ENCODE measurements at places on chromosomes 16 and 17.

DNA sequence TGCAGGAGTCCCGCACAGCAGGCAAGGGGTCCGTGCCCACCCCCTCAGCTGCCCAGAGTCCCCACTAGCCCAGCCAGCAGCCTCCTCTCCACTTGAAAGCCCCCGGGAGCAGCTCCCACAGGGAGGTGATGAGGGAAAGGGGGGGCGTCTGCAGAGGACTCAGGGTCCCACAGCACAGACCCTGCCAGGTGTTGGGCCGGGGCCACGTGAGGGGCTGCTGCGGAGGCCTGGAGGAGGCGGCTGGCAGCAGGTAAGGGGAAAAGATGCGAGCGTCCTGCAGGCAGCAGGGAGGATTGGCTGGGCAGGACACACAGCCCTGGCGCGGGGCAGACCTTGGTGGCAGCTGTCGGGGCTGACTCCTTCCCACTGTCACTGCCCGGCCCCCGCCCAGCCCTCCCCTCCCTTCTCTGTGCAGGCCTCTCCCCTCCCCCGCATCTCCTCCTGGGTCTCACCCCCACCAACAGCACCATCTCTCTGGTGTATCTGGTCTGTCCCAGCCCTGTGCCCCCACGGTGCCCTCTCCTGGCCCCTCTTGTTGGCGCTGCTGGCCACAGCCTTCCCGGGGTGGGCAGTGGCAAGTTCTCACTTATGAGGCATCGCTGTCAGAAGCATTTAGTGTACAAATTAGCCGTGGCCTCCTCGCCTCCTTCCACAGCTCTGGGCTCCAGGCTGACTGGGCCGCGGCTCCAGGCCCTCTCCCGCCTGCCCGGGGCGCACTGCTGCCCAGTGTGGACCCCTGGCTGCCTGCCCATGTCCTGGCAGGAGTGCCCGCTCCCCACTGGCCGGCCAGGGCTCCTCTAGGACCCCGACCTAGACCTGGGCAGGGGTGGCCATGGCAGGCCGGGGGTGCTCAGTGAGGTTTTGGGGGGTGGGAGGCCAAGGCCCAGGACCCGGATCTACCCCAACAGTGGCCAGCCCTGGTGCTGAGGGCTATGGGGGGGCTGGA, 4.4 kb upstream of the PRR35 start:
- DNase-seq: no peak

- DNase-seq: no peak
Observed at GRCh38 chr17:17413821-17414220, 63.0 kb upstream of the MED9 start.

DNA sequence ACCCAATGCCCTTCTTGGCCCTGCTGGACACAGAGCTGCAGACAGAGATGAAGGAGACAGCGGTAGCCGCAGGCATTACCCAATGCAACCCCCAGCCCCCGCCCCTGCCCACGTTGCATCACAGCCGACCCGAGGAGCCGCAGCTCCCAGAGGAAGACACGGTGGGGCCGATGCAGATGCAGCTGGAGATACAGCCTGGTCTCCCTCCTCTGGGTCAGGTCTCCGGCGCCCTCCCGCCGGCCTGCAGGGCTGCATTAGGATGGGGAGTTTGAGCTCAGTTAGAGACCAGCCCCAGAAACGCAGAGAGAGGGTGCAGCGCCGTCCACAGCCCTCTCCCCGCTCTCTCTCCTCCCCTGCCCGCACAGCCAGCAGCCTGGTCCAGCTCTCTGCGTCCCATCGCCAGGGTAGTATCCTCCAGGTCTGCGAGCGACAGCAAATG, 19.4 kb upstream of the UBE2I start:
- no peak for DNase-seq

DNA sequence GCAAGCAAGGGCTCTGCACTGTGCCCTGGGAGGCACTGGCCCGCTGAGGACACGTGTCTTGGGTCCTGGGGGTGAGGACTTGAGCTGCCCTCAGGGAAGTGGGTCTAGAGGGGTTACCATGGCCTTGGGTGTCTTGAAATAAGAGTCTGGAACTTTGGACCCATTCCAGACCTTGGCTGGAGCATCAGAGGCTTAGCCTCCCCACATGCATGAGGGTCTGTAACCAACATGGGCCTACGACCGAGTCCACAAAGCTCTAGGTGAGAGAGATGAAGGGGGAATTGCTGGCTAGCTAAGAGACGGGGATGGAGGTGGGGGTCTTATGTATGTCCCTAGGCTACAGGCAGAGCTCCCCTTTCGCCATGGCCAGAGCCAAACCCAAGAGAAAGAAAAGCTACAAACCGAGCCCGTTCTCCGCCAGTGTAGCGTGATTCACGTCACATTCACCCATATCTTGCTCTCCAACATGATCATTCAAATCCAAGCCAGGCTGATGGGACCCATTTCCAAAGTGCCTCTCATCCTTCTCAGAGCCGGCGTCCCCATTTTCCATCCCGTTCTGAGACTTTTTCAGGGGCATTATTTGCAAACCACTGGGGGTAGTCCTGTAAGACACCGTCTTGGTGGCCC, 120.1 kb downstream of the CDYL2 start:
- DNase-seq: no peak

- DNase-seq: no peak
Observed at GRCh38 chr16:48444574-48444973, 59.4 kb upstream of the SIAH1 start.

DNA sequence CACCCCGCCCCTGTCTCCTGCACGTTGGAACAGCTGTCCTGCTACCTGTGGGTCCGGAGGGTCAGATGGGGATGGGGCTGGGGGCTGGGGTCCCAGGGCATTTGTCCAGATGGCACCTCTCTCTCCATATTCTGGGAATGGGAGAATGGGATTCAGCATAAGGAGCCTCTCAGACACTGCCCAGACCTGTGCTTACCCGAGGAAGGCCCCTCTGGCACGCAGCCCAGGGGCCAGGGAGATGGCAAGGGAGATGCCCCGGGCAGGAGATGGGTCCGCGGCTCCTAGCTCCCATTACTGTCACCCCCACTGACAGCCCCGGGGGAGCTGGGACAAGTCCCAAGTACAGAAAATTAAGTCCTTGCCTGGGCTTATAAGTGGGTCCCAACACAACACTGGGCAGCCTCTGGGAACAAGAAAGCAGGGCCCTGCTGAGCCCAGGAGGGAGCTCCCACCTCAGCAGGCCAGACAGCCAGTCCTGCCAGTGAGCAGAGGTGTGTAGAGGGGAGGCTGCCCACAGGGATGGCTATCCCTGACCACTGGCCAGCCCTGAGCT, 1.8 kb downstream of the VASN start:
- no peak for DNase-seq

Measured in stimulated activated CD4-positive, alpha-beta T cell treated with anti-CD3 and anti-CD28 coated beads, Interleukin-1b, Interleukin-23, amount 100 ng/mL, for 4 hours (primary cell).